Right atrium auricular region (tissue), 2 donors: ENCODE measurements at places on chromosomes 2 and 18. TPM values are rescaled to one million over a fixed set of nuclear protein-coding genes. Genes with fewer than 3 reads are reported as not detected.

DNA sequence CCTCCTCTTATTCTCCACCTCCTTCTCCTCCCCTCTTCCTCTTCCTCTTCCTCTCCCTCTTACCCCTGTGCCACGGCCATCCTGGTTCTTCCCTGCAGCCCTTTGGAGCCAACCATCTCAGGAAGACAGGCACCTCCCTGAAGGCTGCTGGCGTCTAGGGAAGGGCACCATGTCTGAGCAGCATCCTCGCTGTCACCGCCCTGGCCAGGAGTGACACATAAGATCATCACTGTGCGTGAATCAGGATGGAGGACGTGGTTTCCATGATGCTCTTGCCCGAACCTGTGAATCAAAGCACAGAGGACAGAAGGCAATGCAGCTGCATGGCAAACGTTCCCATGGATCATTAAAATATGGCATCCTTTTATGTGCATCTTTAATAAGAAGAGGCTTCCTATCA, 236.0 kb downstream of the SH3BP4 start:
- DNase-seq: no peak

The ERICH2 gene
- not detected for total RNA-seq

- no peak for DNase-seq
Observed at GRCh38 chr2:39549718-39550464, 112.8 kb upstream of the MAP4K3 start.

GRCh38 chr2:32222966-32223365, 41.7 kb downstream of the NLRC4 start:
- no peak for DNase-seq

- no peak for DNase-seq
Observed at GRCh38 chr2:47321411-47322031, 81.4 kb upstream of the MSH2 start.

- DNase-seq: no peak
Observed at GRCh38 chr2:24830351-24830750, 37.1 kb downstream of the CENPO start.

The NTSR2 gene
- not detected for total RNA-seq

The TFCP2L1 gene
- 0.28 TPM for total RNA-seq

DNA sequence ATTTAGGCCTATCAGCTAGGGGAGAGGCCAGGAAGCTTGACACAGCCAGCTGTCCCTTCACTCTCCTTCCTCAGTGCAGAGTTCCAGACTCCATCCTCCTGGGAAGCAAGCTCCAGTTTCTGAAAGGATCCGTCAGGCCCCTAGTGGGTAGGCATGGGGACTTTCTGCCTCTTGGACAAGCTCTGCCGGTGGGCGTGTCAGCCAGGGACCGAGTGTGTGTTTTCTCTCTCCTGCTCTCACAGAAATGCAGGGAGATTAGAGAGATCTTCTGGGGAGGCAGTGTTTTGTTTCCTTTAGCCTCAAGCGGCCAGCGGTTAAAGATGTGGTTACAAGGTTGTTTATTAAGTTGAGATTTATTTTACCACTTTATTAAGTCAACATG, 29.9 kb upstream of the OTOS start:
- no peak for DNase-seq

The ATG16L1 gene
- 12.8 TPM for total RNA-seq

The CCNYL1 gene
- total RNA-seq: 10.2 TPM

The CIB4 gene
- not detected for total RNA-seq

GRCh38 chr2:99771681-99772333, 282.0 kb upstream of the REV1 start:
- no peak for DNase-seq

DNA sequence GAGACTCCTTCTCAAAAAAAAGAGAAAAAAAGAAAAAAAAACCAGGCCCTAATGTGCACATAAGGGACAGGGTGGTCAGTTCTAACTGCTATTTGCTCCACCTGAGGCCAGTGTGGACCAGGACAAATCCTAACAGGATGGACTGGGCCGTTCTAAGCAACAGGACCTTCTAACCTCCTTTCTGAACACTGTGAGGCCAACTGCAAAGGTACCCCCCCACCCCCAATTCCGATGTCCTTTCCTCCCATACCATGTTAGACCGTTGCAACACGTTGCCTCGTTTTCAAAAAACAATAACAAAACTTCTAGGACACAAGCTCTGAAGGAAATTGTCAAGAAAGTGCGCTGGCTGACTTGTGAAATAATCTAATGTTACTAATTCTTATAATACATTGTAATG, 1.2 kb downstream of the THAP4 start:
- no peak for DNase-seq

- no peak for DNase-seq
Observed at GRCh38 chr2:72185206-72185605, 37.5 kb upstream of the CYP26B1 start.

- no peak for DNase-seq
Observed at GRCh38 chr18:25590456-25590855, 238.5 kb upstream of the ZNF521 start.

The LBX2 gene
- 1.0 TPM for total RNA-seq

The PARD3B gene
- total RNA-seq: 7.4 TPM

GRCh38 chr18:46859855-46860254, 57.5 kb downstream of the PIAS2 start:
- DNase-seq: no peak

The DSG1 gene
- 4.7 TPM for total RNA-seq

DNA sequence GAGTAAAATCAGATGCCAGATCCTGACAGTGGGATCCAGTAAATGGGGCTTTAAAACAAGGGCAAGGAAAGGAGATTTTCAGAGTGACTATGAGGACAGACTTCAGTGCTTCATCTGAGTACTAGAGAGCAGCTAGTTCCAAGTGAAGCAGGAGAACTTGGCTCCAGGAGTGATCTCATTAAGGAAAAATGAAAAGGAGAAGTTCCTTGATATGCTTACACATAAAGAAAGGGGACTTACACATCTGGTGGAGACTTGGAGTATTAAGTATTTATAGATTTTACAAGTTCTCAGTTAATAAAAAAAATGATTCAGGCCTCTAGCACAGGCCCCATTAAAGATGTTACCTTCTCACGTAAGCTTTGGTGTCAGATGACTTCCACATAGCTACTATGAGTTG, 105.8 kb downstream of the ICOS start:
- no peak for DNase-seq

- no peak for DNase-seq
Observed at GRCh38 chr2:175282300-175282699, 100.8 kb upstream of the ATP5MC3 start.

The FSHR gene
- 0.28 TPM for total RNA-seq

DNA sequence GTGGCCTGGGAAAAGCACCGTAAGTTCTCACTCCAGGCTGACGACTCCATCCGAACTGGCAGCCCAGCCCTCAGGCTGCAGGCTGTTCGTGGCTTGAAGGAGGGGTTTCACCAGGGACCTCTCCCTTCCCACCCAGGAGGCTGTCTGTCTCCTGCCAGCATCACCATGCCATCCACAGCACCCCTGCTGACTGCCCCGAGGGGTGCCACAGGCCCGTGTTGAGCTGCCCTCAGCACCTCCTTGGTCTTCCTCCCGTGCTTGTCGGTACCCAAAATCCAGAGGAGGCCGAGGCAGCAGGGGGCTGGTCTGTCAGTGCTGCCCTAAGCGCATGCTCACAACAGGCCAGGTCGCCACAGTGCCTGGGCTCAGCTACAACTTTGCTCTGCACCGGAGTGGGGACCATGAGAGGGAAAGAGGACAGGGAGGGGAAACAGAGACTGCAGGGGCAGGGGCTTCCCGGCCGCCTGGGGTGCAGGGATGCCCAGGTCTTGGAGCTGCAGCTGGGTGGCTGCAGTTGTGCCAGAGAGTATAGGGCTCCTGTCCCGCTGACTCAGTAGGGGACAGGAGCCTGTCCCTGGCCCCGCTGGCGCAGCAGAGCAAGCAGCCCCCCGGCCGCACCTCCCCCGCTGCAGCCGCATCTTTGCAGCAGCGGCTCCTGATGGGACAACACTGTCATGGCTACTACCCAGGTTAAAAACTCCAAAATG, 963.7 kb upstream of the CRIM1 start:
- no peak for DNase-seq

DNA sequence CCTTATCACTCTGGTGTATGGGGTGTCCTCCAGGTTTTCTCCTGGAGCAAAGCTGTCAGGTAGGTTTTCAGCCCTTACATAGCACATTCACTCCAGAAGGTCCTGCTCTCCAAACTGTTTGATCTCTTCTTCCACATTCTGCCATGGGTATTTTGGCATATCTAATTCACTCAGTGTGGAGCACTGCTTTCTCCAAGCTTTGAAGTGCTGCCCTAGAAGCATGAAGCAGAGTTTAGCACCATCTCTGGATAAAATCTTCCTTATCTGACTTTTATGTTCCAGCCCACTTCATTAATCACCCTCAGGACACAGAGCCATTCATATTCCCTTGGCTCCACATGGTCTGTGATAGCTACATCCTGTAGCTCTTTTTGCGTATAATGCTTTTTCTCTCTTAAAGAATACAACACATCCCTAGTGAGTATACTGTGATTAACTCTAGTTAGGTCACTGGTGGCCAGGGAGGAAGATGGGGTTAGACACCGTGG, 56.7 kb upstream of the ARHGAP28 start:
- no peak for DNase-seq

GRCh38 chr2:43478412-43479086, 117.3 kb downstream of the THADA start:
- DNase-seq: no peak

The SETBP1 gene
- total RNA-seq: 7.8 TPM

GRCh38 chr2:143204062-143204461, 74.8 kb downstream of the ARHGAP15 start:
- DNase-seq: no peak

The NETO1 gene
- not detected for total RNA-seq

The UGT1A5 gene
- total RNA-seq: not detected

DNA sequence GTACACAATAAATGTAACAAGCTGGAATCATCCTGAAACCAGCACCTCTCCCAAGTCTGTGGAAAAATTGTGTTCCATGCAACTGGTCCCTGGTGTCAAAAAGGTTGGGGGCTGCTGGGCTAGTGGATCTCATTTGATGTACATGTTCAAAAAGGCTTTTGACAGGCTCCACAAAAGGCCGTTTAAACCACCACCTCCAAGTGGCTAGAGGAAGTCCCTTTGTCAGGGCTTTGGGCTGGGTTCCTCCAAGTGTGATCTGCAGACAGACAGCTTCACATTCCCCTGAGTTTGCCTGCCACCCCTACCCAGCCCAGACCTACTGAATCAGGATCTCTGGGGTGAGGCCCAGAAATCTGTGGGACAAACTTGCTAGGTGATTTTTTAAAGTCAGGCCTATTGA, 84.7 kb downstream of the TGFA start:
- DNase-seq: no peak

GRCh38 chr18:58400331-58400870, 228.5 kb downstream of the ALPK2 start:
- no peak for DNase-seq

GRCh38 chr2:128642821-128643220, 324.2 kb upstream of the HS6ST1 start:
- DNase-seq: peak; percentile 54

GRCh38 chr2:113251118-113251517, 27.6 kb downstream of the PAX8 start:
- DNase-seq: no peak

DNA sequence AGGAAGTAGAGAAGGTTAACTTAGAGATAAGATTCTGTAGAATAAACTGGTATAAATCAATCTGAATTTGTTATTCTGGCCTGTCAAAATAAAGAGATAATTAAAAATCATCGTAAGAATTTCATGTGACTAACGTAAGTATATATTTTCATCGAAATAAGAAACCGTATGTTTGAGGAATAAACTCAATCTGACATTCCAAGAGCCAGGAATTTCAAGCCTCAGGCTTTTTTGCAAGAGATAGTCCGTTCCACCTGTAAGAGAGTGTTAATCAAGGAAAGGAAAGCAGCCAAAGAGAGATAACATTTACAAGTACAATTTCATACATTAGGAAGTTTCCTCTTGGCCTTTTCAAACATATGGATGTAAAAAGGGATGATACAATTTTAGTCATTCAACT, 701.5 kb downstream of the CBLN2 start:
- no peak for DNase-seq

The ATP8B1 gene
- total RNA-seq: 13.0 TPM

GRCh38 chr2:157413326-157414035, 30.4 kb downstream of the CYTIP start:
- DNase-seq: no peak

DNA sequence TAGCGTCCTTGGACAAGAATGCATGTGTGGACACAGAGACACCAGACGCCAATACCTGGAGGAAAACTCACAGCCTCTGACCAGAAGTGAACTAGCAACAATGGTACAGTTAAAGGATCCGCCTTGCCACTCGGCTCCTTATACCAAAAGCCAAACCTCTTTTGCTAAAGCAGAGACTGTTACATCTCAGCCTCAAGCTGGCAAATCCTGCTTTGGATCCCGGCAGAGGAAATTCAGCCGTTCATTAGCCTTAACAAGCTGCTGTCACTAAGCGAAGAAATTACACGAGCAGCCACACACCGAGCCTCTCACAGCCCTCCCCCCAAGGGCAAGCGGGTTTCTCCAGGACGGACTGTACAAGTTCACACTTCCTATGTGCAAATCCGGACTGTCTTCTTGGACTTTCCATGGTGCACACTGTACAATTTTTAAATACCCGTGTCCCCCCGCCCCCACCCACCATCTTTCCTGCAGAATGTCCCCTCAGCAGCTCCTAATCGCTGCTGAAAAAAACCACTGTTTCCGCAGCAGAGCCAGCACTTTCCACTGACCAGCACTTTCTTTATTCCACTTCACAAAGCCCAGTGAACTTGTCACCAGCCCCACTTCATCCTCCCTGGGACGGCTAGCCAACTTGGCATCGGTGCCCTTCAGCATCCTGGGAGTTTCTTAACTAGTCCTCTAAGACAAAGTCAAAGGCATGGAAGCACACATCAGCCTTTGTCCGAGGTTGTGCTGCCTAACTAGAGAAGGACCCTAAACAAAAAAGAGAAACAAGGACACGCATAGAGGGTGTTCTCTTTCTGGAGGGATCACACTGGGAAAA, 1.5 kb downstream of the KLF7 start:
- DNase-seq: peak; percentile 80

DNA sequence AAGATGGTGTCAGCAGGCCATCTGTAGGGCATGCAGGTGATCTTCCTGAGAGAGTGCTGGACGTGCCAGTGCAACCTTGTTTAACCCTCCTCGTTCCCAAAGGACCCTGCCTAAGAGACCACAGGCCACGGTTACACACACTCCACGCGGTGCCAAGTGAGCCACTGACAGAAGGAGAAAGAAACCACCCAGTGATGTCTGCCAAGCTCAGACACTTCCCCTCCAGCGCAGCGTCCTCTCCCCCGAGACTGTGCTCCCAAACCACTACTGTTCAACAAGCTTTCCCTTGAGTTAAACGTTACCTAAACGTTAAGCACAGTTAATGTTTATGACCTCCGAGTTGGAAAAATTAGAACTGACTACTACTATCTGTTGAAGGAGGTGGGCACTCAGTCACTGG, 119.1 kb upstream of the NCK2 start:
- no peak for DNase-seq

The CCBE1 gene
- total RNA-seq: 0.94 TPM

The RIT2 gene
- total RNA-seq: not detected
